NCI-H1092 treated with DMSO at 0.1 percent for 48 hours (cell line): ENCODE measurements at places on chromosomes 7 and 10.

DNA sequence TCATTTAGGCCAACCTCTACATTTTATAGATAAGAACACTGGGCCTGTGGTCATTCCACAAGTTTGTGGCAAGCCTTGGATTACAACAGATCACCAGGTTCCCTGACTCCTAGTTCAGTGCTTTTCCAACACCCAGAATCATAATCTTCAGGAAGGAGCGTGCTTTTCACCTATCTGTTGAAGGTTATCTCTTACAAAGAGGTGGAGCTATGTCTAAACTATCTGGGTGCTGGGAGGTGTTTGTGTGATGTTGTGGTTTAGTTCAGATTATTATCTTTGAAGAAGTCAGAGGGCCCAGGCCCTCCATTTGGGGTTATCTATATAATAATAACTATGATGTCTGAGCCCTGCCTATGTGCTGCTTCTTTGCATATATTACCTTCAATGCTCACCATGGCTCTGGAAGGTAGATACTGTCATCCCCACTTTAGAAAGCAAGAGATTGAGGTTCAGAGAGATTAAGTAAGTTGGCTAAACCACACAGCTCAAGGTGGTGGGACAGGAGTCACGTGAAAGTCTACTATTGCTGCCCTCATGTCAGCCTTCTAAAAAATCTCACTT, 24.0 kb downstream of the IL2RA start:
- no peak for DNase-seq

- no peak for DNase-seq
These were observed 40.2 kb downstream of the ASB13 start for GRCh38 chr10:5625992-5626777.

DNA sequence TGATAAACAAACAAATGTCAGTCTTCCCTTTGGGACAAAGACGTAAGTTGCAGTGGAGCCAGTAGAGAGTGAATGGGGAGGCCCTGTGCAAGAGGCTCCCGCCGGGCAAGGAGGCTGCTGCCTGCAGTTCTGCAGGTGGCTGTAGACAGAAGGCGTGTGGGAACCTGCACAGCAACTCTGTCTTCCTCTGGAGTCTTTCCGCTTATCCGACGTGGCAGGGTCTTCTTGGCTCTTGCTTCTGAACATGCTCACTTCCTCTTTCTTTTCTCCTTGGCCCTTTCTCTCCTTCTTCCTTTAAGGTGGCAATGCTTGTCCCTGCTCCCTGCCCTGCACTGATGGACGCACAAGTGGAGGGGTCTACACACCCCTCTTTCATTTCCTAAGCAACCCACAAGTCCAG, 122.5 kb downstream of the HIPK2 start:
- no peak for DNase-seq

DNA sequence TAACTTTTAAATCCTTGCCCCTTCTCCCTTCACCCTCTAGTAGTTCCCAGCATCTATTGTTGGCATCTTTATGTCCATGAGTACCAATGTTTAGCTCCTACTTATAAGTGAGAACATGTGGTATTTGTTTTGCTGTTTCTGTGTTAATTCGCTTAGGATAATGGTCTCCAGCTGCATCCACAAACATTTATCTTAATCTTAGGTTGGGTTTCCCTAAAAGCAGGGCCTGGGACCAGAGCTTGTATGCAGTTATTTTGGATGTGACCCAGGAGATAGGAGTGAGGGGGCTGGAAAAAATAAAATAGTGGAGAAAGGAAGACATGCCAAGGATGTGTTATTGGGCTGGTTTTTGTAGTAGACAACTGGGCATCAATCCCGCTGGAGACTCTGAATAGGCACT, 571.8 kb downstream of the CCSER2 start:
- DNase-seq: no peak

DNA sequence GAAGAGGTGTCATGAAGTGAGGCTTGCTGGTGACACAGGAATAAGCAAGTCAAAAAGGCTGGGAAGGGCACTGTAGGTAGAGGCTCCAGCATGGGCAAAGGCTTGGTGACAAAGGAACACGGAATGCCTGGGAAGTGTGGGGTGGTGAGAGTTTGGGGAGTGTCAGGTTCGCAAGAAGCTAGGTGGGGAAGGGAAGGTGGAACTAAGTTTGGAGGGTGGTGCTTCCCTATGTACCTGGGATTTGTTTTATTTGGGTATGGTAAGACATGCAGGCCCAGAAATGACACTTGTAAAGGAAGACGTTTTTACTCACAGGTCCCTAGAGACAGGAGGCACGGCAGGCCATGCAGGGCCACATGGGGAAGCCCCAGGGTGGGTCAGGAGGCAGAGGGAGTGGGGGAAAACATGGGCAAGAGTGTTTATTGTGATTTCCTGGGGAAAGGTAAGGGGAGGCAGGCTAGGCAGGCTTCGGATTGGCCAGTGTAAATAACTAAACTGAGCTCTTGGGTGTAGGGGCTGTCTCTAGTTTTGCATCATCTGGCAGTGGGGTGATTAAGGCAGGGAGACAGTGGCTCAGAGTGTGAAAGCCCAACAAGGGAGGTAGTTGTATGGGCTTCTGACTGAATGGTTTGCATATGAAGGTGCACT, 52.1 kb downstream of the SH2D4B start:
- DNase-seq: no peak

- no peak for DNase-seq
These were observed 968.6 kb upstream of the ZNF722 start for GRCh38 chr7:63030061-63030460.

- DNase-seq: no peak
These were observed 82.5 kb downstream of the ICA1 start for GRCh38 chr7:8179486-8179885.

GRCh38 chr10:24215603-24216002, 6.7 kb downstream of the KIAA1217 start:
- no peak for DNase-seq

- DNase-seq: peak; percentile 80
These were observed 1.3 kb downstream of the NRCAM start for GRCh38 chr7:108454674-108455550.

DNA sequence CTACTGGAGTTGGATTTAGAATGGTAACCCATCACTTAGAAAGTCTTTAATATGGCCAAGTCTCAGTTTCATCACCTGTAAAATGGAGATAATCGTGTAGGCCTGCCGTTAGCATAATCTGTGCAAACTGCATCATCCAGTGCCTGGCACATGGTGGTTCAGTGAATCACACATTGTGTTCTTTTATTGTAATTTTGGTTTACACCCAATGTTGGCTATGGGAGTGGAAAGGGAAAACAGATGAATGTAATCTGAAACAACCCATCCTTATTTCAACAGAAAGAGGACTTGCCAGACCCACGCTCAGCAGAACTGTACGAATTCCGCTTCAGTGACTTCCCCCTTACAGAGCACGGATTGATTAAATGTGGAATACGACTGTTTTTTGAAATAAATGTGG, 27.5 kb downstream of the PDE6C start:
- DNase-seq: no peak

- DNase-seq: no peak
These were observed 619 bp upstream of the HOXA6 start for GRCh38 chr7:27148031-27148755.

- peak; percentile 6 for DNase-seq
These were observed 43.9 kb downstream of the C10orf143 start for GRCh38 chr10:130066743-130067142.

GRCh38 chr10:49499305-49499851, 39.5 kb downstream of the ERCC6 start:
- DNase-seq: no peak

DNA sequence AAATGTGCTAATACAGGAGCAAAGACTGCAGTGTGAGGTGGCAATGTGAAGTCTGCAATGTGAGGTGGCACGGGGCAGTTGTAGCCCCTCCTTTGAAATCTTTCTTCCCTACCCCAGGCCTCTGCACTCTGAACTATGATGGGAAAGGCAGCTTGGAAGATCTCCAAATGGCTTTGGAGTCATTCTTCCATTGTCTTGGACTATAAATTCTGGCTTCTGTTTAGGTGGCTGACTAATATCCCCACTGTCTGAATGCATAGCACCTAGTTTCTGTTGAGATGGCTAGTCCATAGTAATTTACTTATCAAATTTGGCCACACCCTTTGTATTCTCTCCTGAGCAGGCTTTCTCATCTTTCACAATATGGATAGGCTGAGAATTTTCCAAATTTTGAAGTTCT, 175.0 kb downstream of the CFTR start:
- DNase-seq: no peak

DNA sequence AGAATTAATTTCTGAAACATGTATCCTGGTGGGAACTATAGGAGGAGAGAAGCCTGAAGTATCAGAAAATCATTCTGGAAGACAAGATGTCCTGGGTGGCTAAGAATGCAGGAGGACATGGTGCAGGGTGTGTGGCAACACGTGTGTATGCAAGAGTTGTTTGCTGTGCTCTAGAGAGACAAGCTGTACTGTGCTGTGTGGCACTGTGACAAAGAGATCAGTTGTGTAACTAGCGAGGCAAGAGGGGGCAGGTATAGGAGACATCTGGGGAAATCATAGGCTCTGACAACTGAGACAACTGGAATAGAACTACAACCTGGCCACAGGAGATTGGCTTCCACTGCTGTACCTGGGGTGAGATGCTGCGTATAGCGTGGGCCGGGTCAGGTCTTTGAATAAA, 9.3 kb downstream of the ITGA8 start:
- no peak for DNase-seq

DNA sequence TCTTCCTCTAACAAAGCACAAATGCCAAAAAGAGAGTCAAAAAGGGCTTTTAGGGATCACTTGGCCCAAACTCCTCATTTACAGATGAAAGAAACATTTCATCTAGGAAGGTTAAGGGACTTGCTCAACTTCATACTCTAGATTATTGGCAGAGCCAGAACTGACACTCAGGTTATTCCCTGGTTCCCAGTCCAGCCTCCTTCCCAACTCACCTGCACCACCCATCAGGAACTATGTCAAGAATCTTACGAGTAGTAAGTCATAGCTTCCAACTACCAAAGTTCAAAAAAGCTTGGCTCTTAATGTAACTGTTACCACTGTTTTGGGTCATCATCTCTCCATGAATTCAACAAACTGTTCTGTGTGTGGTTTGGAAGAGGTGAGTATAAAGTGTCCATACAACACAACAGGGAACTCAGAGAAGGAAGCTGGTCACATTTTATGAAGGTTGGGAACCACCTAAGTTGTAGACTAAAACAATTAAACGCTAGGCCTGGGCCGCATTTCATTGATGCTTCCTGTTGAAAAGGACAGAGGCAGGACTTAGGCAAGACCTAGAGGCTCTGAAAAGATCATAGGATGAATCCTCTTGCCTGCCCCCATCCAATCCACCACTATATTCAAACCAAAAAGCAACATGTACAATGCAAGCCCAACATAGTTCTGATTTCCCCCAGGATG, 9.1 kb downstream of the PIK3AP1 start:
- DNase-seq: no peak

GRCh38 chr7:87424075-87424474, 51.4 kb downstream of the ABCB4 start:
- no peak for DNase-seq

DNA sequence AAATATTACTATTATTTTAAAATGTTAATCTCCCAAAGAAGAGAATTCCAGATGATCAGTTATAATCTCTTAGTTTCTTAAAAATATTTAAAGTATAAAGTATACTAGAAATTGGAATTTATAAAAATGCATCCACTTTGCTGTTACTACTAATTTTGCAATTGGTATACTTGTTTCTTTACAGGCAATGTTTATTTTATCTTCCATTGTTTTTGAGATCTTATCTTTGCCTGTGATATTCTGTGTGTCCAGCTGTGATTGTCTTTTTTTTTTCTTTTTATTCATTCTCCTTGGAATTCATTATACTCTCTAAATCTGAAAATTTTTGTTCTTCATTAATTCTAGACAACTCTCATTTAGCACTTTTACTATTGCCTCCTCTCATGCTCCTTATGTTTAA, 652.6 kb downstream of the TNS3 start:
- no peak for DNase-seq

DNA sequence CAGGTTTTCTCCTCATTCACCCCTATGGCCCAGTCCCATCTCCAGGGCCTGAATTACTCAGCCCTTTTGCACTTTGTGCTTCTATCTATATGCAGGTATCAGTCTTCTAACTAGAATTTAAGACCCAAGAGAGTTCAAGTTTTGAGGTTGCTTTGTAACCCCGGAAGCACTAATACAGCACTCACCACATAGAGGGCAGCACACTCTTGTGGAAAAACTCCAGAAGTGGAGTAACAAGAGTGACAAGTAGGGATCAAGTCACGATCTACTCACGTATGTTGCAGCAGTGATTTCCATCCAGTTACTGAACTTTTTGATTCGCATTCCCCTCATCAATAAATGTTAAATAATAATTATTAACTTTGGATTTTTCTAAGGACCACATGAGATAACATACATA, 151.0 kb downstream of the CHCHD3 start:
- DNase-seq: no peak

GRCh38 chr7:40659231-40659630, 524.4 kb downstream of the SUGCT start:
- no peak for DNase-seq

- DNase-seq: no peak
These were observed 6.0 kb downstream of the ENTPD7 start for GRCh38 chr10:99665304-99665703.

DNA sequence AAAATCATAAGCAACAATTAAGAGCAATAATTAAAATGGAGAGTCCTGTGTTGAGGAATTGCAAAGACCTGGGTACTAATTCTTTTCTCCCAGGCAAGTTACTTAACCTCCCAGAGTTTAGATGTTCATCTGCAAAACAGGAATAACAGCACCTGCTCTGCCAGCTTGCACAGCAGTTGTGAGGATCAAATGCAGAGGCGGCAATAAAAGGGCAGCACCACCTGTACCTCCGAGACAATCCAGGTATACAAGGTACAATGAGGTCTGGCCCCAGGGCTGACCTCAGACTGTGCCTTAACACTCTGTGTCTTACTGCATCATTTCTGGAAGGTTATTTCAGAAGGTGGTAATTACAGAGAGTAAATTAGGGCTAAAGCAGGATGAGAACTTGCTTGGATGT, 14.5 kb upstream of the FAM204A start:
- no peak for DNase-seq

DNA sequence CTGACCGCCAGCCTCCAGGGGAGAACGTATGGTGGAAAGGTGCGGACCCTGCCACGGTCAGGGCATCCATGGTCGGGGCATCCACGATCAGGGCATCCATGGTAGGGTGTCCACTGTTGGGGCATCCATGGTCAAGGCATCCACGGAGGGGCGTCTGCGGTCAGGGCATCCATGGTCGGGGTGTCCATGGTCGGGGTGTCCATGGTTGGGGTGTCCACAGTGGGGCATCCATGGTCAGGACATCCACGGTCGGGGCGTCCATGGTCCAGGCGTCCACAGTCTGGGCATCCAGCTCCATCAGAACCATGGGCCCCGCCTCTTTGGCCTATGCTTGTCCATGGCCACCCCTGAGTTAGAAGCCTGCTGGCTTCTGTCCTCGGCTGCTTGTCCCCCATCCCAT, 148.1 kb downstream of the ADARB2 start:
- no peak for DNase-seq
